ENCODE measurements at places on chromosomes 1 and 21. TPM values are rescaled to one million over a fixed set of nuclear protein-coding genes. Genes with fewer than 3 reads are reported as not detected.

The FMO2 gene
- total RNA-seq: 58.3 TPM

The ZNF593OS gene
- total RNA-seq: not detected

The SLC5A3 gene
- 67.7 TPM for total RNA-seq

The KRTAP11-1 gene
- total RNA-seq: not detected

The CLCA1 gene
- total RNA-seq: not detected

The CGN gene
- total RNA-seq: 2.0 TPM

The TMEM269 gene
- total RNA-seq: 0.31 TPM

The PRELP gene
- total RNA-seq: 200 TPM

The POFUT2 gene
- total RNA-seq: 44.2 TPM

The HTR1D gene
- total RNA-seq: 2.1 TPM
